Esophagus muscularis mucosa (tissue), 4 donors: ENCODE measurements at places on chromosomes 11 and 22. TPM values are rescaled to one million over a fixed set of nuclear protein-coding genes. Genes with fewer than 3 reads are reported as not detected.
A peak's percentile ranks its signal among the peaks of the same experiment; 100 is the strongest.

- no peaks in the 10 kb centered on the region for H3K27me3 ChIP-seq
- peak overlapping the region; percentile 48 for H3K4me3 ChIP-seq
- H3K27ac ChIP-seq, result peak overlapping the region; percentile 83
These were observed 7.5 kb upstream of the CDKN1C start for GRCh38 chr11:2892967-2893528.

WDR74 gene
- 53.1 TPM for total RNA-seq

PTGDR2 gene
- total RNA-seq, result 2.9 TPM

- H3K4me3 ChIP-seq, result no peak overlapping the region
- DNase-seq, result no peak
- H3K27me3 ChIP-seq, result no peaks in the 10 kb centered on the region
These were observed 13.0 kb downstream of the TRIM5 start for GRCh38 chr11:5671831-5672230.

SLC22A6 gene
- total RNA-seq, result not detected
